ENCODE measurements at places on chromosomes 5 and 9.

DNA sequence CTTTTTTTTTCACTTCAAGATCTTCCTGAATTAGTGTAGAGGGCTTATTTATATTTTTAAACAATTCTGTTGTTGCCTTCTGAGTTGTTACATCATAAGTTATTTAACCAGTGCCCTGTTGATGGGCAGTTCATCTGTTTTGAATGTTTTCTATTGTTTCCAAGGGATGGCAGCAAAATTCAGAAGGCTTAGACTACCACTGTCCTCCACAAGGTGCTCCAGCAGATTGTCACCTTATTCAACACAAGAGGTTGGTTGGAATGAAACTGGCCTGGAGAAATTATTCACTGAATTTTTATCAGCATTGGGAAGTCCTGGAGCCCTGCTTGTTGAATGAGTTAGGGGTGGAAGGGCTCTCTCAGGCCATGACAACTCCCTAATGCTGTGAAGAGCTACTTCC, 1.3 kb upstream of the KLHL9 start:
- no peak for DNase-seq

DNA sequence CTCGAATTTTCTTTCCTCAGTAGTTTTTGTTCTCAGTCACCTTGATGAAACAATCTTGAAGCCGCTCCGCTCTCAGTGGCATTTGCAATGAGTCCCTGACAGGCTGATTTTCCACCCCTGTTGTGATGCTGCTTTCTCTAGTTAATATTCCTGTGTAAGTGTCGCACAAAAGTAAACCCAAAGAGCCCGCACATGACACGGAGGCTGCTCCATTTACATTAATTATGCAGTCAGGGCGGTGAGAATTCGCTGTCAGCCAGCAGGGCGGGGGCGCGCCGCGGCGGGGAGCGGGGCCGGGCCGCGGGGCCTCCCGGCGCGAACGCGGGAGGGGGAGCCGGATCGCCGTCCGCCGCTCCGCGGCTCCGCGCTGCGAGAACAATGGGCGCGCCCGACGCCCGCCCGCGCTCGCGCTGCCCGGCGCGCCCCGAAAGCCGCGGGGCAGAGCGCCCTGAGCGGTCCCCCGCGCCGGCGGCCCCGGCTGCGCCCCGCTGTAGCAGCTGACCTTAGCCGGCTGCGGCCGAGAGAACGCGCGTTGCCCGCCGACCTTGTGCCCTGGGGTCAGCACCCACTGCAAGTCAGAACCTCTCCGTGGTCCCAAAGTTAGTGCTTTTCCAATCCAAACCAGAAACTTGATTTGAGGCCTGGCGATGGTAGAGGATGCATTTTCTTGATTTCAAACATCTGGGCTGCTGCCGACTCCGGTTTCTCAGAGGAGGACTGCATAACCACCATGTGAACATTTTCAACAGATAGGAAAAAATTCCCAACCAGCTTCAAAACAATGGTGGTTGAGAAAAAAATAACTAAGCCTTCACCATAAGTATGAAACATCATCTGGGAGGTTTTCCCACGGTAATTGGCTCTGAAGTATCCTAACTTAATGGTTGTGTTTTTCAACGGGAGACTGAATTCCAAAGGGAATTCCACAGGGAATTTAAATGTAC, 142.6 kb downstream of the PBX3 start:
- DNase-seq, result no peak

- DNase-seq, result no peak
Measured at GRCh38 chr5:158135682-158136179, 276.8 kb upstream of the CLINT1 start.

DNA sequence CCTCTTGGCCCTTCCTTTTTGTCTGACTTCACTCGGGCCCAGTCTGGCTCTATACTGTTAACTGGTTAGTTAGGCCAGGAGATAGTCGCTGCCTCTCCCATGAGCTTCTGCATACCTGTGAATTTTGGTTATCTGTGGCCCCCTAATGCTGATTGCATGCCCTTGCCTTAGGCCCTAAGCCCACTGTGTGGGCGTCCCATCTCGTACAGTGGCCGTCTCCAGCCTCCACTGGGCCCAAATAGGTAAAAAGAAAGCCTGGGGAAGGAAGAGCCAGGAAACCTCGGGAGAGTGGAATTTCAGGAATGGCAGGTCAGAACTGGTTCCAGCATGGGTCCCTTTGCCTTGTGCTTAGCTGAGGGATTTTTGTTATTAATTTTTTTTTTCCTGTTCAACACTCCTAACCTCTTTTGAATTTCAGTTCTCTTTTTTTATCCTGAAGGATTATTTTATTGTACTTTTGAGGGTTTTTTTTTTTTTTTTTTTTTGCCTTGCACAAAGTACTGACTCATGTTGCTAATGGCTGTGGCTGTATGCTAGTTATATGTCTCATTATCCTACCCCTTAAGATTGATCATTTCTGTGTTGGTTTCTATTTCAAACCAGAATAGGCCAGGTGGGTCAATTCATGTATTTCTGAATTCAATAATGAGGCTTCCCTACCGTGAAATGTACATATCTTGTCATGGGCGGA, 3.4 kb downstream of the PRRC2B start:
- no peak for DNase-seq

DNA sequence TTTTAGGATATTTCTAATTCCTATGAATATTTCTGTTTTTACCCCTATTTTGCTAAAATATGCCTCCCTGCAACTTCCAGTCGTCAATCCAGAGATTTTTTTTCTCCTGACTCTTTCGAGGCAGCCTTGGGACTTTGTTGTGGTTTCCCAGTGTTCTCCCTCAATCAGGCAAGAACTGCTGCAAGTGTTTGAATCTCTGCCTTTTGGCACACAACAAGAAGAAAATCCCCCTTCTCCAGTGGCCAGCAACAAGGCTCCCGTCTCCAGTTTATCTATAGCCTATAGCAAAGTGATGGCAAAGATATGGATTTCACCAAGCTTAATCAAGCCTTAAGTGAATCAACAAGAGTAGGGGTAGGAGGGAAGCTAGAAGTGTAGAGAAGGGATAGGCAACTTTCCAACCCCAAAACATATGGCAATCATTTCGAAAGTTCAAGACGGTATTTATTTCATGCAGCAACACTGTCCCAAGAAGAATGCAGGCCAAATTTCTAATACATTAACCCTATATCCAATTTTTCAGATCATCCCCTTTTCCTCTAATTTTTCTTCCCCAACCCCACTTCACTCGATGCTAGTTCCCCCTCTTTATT, 37.7 kb upstream of the PAPPA start:
- no peak for DNase-seq

DNA sequence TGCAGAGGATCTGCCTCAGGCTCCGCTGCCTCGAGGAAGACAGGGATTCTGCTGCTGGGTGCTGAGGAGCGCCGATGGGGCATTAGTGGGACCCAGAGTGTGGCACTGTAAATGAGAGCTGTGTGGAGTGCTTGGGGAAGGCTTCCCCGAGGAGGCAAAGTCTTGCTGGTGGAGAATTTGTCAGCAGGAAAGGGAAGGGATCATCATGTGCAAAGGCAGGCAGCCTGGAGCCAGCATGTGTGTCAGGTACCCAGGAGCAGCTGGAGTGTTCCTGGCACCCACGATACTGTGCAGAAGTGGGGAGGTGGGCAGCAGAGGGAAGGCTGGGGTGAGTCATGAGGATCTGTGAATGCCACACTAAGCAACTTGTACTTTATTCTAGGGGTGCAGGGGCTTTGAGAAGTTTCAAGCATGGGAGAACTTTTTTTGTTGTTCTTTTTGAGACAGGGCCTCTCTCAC, 12.3 kb downstream of the B4GALT7 start:
- no peak for DNase-seq

DNA sequence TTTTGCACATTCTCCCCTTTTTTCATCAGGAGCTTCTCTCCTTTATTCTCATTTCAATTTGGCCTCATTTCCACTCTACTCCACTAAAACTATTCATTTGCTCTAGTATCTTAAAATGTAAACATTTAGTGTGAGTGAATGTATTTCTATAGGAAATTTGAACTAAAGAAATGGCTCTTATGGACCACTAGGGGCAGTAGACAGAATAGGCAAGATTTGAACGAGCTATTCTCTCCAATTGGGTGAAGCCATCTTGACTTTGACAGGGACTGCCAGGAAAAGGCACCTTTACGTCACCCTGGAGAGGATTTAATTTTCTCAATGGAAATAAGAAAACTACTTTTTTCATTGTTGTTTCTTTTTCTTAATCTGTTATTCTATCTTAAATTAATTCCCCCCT, 666.3 kb downstream of the DNAH5 start:
- DNase-seq, result no peak

DNA sequence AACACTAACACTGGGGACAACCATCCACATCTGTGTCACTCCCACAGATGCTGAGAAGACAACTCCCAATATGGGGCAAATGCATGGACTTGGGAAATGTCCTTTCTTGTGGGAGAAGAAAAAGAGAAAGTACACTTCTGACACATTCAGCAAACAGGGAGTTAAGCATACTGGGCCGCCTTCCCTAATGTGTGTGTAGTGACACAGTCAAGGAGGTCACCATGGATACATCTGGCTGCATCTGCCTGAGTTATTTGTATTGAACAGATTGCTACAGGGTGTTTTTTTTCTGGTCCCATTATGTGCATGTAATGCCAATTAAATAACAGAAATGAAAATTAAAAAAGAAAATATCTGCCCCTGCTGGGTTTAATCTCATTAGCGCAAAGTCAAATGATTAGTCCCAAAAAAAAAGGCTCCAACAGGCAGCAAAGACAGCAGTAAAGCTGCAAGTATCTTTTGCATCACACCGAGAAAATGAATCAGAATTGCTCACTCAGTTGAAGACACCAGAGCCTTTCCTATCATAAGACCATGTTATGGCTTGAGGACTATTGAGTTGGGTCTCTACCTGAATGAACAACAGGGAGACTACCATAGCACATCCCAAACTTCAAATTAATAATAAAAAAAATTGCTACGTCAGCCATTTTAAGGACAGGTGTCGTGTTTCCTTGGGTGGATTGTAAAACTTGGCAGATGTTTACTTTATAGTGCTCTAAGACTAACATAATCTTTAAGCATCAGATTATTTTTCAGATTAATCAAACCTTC, 395.9 kb downstream of the DTWD2 start:
- DNase-seq, result no peak

- no peak for DNase-seq
Measured at GRCh38 chr9:36560771-36561170, 11.9 kb upstream of the MELK start.

DNA sequence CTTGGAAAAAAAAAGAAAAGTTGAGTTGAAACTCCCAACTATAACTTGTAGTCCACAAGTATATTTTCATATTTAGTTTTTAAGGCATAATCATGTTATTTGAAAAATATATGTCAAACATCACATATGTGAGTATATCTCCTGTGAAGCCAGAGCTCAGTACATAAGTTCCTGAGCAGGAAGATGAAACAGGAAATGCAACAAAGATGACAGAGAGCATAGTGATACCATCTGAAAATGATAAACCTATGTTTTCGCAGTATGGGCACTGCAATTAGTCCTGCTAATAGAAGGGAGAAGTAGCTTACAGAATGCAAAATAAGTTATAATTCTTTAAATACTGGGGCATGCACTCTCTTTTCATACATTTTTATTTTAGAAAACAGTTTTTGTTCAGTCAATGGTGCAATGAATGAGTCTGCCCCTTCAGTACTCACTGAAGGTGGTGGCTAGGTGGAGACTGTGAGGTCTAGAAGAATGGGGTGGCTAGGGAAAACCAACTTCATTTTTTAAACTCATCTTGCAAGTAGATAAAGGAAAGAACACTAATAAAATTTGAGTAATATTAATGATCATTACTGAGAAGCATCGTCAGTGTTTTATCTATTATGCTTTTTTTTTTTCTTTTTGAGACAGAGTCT, 54.1 kb upstream of the FYB1 start:
- DNase-seq, result no peak

DNA sequence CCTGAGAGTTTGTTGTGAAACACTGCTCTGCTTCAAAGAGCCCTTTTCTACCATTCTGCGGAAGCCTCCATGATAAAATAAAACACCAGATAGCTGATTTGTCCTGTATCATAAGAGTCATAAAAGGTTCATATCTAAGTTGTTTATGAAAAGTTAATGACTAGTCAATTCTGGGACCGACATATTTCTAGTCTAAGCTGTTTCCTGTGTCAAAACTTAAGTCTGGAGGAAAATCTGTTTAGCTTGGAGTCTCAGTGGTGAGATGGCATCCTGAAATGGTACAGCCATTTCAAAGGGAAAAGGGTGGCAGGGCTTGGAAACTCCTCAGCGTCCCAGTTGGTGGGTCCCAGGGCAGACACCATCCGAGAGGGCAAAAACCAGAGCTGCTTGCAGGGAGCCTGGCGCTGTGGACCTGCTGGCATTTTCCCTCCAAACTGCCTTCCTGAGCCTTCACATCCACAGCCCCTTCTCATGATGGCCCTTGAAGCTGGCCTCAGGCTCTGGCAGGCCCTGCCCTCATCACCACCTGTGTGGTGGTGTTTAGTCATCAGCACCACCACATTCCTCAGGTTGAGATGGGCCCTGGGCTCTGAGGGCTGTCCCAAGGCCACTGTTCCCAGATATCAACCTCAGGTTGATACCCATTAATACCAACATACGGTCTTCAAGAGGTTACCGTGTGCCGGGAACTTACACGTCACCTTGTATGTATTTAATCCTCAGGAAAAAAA, 184.0 kb downstream of the HSPA4 start:
- DNase-seq, result no peak

DNA sequence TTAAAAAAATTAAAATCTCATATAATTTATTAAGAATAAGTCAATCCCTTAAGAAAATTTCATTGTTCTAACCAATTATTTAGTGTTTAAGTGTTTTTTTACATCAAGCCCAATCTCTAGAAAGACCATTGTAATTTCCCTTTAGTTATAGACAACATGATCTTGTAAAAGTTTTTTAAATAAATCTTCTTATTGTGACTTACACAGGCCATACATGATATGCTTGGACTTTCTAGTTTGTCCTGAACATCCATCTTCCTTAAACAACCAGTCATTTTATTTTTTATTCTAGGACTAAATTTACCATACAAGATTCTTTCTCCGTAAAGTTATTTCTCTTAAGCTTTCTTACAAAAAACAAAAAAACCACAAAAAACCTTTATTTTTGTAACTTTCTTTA, 126.5 kb upstream of the MAST4 start:
- DNase-seq, result no peak

DNA sequence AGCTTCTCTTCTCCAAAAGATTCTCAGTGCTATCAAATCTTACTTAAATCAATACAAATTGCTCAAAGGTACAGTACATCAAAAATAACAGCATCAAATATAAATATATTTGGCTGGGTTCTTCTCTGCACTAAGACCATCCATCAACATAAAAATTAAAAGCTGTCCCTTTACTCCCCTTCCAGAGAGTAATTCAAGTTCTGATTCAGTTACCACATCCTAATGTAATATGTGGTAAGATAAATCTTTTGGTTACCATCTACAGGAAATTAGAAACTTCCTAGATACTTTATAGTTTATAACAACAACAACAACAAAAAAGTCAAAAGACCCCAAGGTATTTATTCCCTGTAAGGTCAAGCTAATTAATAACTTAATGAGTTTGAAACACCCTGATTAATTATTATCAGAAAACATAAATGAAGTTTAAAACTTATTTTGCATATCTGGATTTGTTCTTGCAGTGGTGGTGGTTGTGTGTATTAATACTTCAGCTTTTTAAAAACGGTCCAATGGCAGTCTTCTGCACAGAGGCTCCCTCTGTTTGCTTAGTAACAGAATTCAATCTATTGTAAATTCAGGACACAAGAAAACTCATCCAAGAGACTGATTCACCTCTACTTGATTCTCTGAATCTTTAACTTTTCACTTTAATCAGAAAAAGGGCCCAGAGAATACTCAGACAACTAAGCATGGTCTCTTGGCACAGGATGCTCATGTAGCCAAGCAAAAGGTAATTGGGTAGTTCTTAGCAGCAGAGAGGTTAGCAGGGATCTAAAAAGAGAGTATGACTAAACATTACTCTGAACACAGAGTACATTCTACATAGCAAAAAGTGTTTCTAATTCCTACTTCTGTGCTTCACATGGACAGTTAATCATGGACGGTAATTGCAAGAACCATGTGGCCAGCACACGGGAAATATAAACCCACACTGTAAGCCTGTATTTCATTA, 20.1 kb downstream of the DIAPH1 start:
- no peak for DNase-seq
